ENCODE measurements at places on chromosomes 1 and 21. TPM values are rescaled to one million over a fixed set of nuclear protein-coding genes. Genes with fewer than 3 reads are reported as not detected.
A peak's percentile ranks its signal among the peaks of the same experiment; 100 is the strongest.

DNA sequence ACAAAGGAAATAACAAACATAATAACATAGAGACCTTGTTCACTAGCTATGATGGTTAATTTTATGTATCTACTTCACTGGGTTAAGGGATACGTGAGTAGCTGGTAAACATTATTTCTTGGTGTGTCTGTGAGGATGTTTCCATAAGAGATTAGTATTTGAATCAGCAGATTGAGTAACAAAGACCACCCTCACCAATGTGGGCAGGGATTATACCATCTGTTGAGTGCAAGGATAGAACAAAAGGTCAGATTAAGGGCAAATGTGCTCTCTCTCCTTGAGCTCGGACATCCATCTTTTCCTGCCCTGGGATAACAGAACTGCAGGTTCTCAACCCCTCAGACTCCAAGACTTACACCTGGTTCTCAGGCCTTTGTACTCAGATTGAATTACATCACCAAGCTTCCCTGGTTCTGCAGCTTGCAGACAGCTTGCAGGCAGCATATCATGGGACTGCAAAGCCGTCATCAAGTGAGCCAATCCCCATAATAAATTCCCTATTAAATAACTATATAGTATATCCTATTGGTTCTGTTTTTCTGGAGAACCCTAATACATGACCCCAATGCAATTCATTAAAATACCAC lies 9.2 kb downstream of the SPATA6 start:
- DNase-seq = no peak

DNA sequence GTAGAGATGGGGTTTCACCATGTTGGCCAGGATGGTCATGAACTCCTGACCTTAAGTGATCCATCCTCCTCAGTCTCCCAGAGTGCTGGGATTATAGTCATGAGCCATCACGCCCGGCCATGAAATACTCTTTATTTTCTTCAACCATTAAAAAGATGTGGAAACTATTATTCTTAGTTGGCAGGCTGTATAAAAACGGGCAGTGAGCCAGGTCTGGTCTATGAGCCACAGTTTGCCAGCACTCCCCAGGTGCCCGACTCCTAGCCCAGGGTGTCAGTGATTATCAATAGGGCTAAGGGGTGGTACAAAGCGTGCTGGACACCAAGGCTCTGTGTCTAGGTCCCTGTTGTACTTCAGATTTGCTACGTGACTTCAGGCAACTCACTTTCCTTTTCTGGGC lies 3.7 kb upstream of the TMEM61 start:
- DNase-seq = no peak

DNA sequence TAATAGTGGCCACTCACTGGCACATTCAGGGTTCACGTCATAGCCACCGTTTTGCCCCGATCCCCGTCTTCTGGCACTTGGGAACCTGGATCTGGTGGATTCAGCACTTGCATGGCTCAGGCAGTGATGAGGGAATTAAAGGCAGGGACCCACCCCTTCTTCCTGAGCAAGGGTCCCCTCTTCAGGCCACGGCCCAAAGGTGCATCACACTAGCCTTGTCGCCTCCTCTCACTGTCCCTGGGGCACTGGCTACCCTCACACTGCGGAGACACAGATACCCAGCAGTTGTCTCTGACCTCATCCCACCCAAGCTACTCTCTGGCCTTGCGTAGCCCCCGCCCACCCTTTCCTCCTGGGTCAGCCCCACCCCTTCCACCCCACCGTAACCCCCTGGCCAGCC lies 19.9 kb upstream of the LDLRAP1 start:
- no peak for DNase-seq

TMIGD3 gene
- polyA plus RNA-seq = 1.0 TPM

- no peak for DNase-seq
These were observed at the start of gene PLEKHM2 for GRCh38 chr1:15684042-15684461. TSS of gene PLEKHM2 (plus strand) at chr1:15684320. CDS start at chr1:15684559, 239 bp downstream.

- DNase-seq = no peak
These were observed 103.3 kb upstream of the DPH5 start for GRCh38 chr1:101128846-101129245.

RAB7B gene
- 3.2 TPM for polyA plus RNA-seq

CD53 gene
- polyA plus RNA-seq = 5.7 TPM

- DNase-seq = no peak
These were observed 10.8 kb downstream of the SSBP3 start for GRCh38 chr1:54395281-54395934.

DNA sequence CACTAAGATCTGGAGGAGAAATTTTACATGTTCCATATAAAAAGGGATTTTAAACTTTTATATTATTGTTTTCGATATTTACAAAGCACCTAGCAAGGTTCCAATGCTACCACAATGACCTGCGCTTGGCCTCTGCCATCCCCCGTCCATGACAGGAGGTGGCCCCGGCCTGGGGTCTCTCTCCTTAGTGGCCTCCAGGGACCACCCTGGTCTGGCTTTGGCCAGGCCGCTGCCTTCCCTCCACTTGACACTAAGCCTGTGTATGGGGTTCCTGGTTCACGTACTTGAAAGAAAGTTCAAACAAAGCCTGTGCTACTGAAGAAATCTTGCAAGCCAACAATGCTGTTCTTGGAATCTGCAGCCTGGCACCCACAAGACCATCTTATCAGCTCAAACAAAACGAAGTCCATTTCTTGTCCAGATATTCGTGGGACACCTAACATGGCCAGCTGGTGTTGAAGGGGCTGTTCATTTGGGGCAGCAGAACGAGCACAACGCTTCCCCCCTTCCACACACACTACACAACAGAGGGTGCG lies 12.8 kb downstream of the PRDM15 start:
- DNase-seq = no peak

TOMM20 gene
- polyA plus RNA-seq = 239 TPM

PFKL gene
- 165 TPM for polyA plus RNA-seq

- peak; percentile 28 for DNase-seq
These were observed 389.9 kb downstream of the SMYD3 start for GRCh38 chr1:246117066-246117791.

GRCh38 chr1:85243372-85243771 lies 16.1 kb downstream of the C1orf52 start:
- no peak for DNase-seq

- no peak for DNase-seq
These were observed 78.1 kb upstream of the RUNX3 start for GRCh38 chr1:25008192-25008485.

GRCh38 chr1:109739738-109740614 lies 862 bp downstream of the GSTM3 start:
- peak; percentile 74 for DNase-seq

PDE9A gene
- 54.3 TPM for polyA plus RNA-seq

Data from renal cortex interstitium (tissue), 15 donors.